ENCODE measurements at places on chromosomes 2 and 18. TPM values are rescaled to one million over a fixed set of nuclear protein-coding genes. Genes with fewer than 3 reads are reported as not detected.

Gene KCNS3
- 1.4 TPM for total RNA-seq

Gene RAB6C
- not detected for total RNA-seq

Gene CDKL4
- not detected for total RNA-seq

Gene DSG4
- total RNA-seq: not detected

Gene POTEJ
- not detected for total RNA-seq

Gene STAT4
- 4.5 TPM for total RNA-seq

Gene STARD6
- not detected for total RNA-seq

Gene RGPD4
- total RNA-seq: not detected

Gene RUFY4
- total RNA-seq: not detected

Gene CCBE1
- total RNA-seq: 9.8 TPM

Gene SERPINB8
- 8.2 TPM for total RNA-seq

Gene SOX11
- not detected for total RNA-seq

Gene ANO7
- 1.6 TPM for total RNA-seq

Gene MROH2A
- 0.23 TPM for total RNA-seq

Gene ST8SIA3
- total RNA-seq: not detected

Gene SERPINB3
- 0.06 TPM for total RNA-seq

Gene CNNM3
- 11.3 TPM for total RNA-seq

Gene SCYGR4
- total RNA-seq: not detected

Gene UPP2
- not detected for total RNA-seq

Gene TTC39C
- total RNA-seq: 17.4 TPM

Gene RIT2
- not detected for total RNA-seq

Gene SLC14A1
- total RNA-seq: not detected

Gene GAL3ST2
- total RNA-seq: 0.22 TPM
